ENCODE measurements at places on chromosomes 5 and 9. TPM values are rescaled to one million over a fixed set of nuclear protein-coding genes. Genes with fewer than 3 reads are reported as not detected.

Gene CCDC180
- 6.2 TPM for total RNA-seq

Gene CFAP90
- total RNA-seq: 0.33 TPM

Gene AGXT2
- total RNA-seq: not detected

Gene KIF20A
- 138 TPM for total RNA-seq

Gene PKD2L2
- not detected for total RNA-seq

Gene ARSI
- 3.6 TPM for total RNA-seq

Gene F2RL1
- 40.7 TPM for total RNA-seq

Gene SAXO1
- total RNA-seq: 0.21 TPM

Gene SMIM33
- not detected for total RNA-seq

Gene CBY3
- total RNA-seq: 0.44 TPM

Gene OGN
- not detected for total RNA-seq

Gene SMIM15
- total RNA-seq: 46.4 TPM

Gene LVRN
- total RNA-seq: 1.2 TPM

Gene GOLM1
- 24.3 TPM for total RNA-seq

Gene KIF4B
- 0.03 TPM for total RNA-seq

Gene ASS1
- 81.5 TPM for total RNA-seq

Gene PCDHB12
- not detected for total RNA-seq

Gene ZDHHC11
- 7.7 TPM for total RNA-seq

Gene TAF11L5
- not detected for total RNA-seq

Gene MORN5
- not detected for total RNA-seq

Gene ARHGEF37
- total RNA-seq: 0.26 TPM

Gene RFX3
- total RNA-seq: 4.3 TPM

Gene LECT2
- total RNA-seq: not detected

Gene GTF3C5
- 133 TPM for total RNA-seq

Gene CMYA5
- 0.80 TPM for total RNA-seq

Gene DNAJC25
- total RNA-seq: 10.3 TPM

Gene FAM81B
- not detected for total RNA-seq

Gene PCDH12
- not detected for total RNA-seq

Gene LCN12
- total RNA-seq: 0.38 TPM

Gene SLC2A8
- total RNA-seq: 23.3 TPM

Gene LCN10
- total RNA-seq: 0.76 TPM

Gene FOXD4L3
- not detected for total RNA-seq

Gene ZBED3
- total RNA-seq: 1.6 TPM

Gene FAM120A
- 50.1 TPM for total RNA-seq

Gene PAEP
- total RNA-seq: not detected

Gene FBLL1
- total RNA-seq: 4.0 TPM

Gene GPR151
- 0.07 TPM for total RNA-seq

Gene POLR1E
- total RNA-seq: 33.5 TPM

Gene PLPP6
- total RNA-seq: 5.8 TPM

Gene LHFPL2
- total RNA-seq: 33.1 TPM

Gene RABGAP1
- 28.1 TPM for total RNA-seq

Gene PCDHGA6
- total RNA-seq: not detected

Gene ZNG1A
- 9.4 TPM for total RNA-seq

Gene TSLP
- 0.15 TPM for total RNA-seq

Gene PCDHB4
- total RNA-seq: 0.41 TPM

Gene CCNJL
- 17.8 TPM for total RNA-seq

Gene BTNL8
- total RNA-seq: 0.21 TPM

Gene SLC4A9
- total RNA-seq: 0.33 TPM

Gene TRIM23
- 14.3 TPM for total RNA-seq

Gene NUDT12
- total RNA-seq: 22.8 TPM

Gene NUTM2F
- total RNA-seq: not detected

Gene TSSK1B
- total RNA-seq: not detected

Gene TMEM252
- not detected for total RNA-seq

Gene TMC1
- not detected for total RNA-seq

Gene INSL4
- not detected for total RNA-seq

Gene GPX8
- 41.3 TPM for total RNA-seq

Gene NKD2
- total RNA-seq: 4.9 TPM

Measured in H7 (cell line).